Calu3 (cell line): ENCODE measurements at places on chromosomes 16 and 17. TPM values are rescaled to one million over a fixed set of nuclear protein-coding genes. Genes with fewer than 3 reads are reported as not detected.

Gene CYB5B
- 177 and 179 TPM in 2 replicates for total RNA-seq

GRCh38 chr16:54511222-54511731 is 224.7 kb upstream of the IRX3 start:
- DNase-seq: no peak

Gene MYCBPAP
- total RNA-seq: 0.52 and 1.0 TPM in 2 replicates

DNA sequence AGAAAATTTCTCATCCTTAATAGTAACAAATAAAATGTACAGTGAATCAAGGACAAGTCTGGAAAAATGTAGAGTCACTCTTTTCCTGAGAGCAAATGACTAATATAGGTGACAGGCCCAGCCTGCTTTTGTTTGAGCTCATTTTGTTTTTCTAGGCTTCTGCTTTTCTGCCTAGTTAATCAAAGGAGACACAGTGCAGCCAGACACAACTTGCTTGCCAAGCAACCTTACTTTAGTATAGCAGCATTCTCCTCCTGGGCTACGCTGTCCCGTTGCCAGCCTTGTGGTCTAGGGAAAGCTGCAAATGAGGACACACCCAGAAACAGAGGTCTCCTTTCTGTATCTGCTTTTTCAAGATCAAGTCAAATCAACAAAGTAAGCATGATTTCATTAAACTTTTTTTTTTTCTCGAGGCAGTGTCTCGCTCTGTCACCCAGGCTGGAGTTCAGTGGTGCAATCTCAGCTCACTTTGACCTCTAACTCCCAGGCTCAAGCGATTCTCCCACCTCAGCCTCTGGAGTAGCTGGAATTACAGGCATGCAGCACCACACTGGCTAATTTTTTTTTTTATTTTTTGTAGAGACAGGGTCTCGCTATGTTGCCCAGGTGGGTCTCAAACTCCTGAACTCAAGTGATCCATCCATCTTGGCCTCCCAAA is 17.2 kb downstream of the GINS3 start:
- no peak for DNase-seq

- no peak for DNase-seq
These were observed 662.5 kb downstream of the CDH11 start for GRCh38 chr16:64459402-64459801.

Gene SNX20
- not detected in 2 replicates for total RNA-seq

DNA sequence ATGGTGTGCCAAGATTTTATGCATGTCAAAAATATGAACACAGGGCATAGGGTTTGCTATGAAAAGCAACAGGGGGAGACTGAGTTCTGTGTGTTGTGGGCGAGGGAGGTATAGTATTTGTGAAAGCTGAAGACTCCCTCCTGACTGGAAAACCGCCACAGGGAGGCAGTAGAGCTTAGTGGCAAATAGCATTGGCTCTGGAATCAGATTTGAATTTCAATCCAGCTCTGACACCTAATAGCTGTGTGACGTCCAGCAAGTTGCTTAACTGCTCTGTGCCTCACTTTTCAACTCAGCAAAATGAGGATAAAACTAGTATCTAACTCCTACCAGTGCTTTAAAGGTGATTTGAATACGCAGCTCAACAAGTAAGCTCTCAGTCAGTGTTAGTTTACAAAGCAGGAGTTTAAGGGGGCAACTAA is 22.0 kb downstream of the KPNA2 start:
- DNase-seq: peak; percentile 54

Gene OR2C1
- total RNA-seq: not detected in 2 replicates

DNA sequence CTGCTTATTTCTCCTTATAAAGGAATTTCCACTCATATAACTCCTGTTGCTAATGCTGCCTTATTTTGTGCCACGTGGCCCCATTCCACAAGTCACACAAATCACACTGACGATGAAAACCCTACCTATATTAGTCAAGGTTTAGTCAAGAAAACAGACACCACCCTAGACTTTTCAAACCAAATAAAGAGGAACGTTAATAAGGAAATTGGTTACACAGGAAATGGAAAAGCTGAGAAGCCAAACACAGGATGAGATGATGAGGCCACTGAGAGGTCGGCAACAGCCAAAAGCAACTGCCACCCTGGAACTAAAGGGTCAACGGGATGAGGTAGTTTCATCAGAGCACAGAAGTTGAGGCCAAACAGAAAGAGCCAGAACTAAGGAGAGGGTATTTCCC is 47.3 kb upstream of the ALOX12 start:
- DNase-seq: no peak

GRCh38 chr17:76115138-76115754 is 11.7 kb upstream of the EXOC7 start:
- DNase-seq: no peak

Gene TAT
- 0.10 TPM in 1 of 2 replicates, not detected in the other for total RNA-seq

GRCh38 chr17:33140413-33141099 is 148.9 kb downstream of the SPACA3 start:
- no peak for DNase-seq

DNA sequence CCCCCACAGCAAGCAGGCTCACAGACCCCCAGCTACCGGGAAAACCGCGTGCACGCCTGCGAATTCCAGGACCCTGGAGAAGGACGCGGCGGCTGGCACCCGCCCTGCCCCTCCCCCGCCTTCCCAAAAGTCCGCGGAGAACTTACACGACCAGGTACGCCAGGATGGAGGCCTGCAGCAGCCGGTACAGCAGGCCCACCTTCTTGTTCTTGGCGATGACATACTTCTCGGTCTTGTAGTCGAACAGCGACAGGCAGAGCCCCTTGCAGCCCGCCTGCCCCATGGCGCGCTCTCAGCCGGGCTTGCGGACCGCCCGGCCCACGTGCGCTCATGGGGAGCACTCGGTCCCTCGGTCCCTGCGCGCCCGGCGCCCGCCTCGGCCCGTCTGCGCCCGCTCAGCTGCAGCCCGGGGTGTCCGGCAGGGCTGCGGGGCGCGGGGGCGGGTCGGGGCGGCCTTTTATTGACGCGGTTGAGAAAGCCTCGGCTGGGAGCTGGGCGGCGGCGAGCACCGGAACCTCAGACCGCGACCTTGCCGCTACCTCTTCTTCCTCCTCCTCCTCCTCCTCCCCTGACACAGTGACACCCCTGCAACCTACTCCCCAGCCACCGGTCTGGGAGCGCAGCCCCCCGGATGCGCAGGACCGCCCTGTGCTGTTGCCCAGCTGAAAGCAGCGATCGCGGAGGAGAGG is at the start of gene P2RX5:
TSS of gene P2RX5 (minus strand) at position 433 of the 689 bp plus-strand sequence. CDS start at position 283, 150 bp downstream.
- peak; percentile 12 for DNase-seq

- no peak for DNase-seq
These were observed 20.9 kb upstream of the PSMD7 start for GRCh38 chr16:74275711-74276110.

- DNase-seq: no peak
These were observed 138.9 kb downstream of the C16orf95 start for GRCh38 chr16:87178177-87178863.

Gene SRCIN1
- total RNA-seq: 46.6 and 46.7 TPM in 2 replicates

GRCh38 chr16:67100569-67101310 is 9.0 kb upstream of the PHAF1 start:
- no peak for DNase-seq

GRCh38 chr16:80519189-80519588 is 21.6 kb upstream of the DYNLRB2 start:
- no peak for DNase-seq

DNA sequence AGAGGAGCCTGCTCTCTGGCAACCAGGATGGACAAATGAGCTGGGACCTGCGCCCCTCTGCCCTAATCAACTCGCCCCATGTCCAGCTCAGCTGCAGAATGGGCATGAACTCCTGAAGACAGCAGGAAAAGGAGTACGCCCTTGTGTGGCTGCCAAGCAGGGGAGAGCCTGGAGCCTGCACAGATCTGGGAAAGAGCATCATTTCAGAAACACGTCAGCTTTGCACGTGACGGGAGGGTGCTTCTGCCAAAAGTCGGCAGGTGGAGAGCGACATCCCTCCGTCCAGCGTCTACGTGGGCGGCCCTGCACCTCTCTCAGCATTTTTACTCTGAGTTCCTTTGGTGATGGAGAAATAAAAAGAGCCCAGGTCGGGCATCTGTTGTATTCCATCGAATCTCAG is 18.5 kb downstream of the NME3 start:
- DNase-seq: no peak

Gene MYH2
- not detected in 2 replicates for total RNA-seq

DNA sequence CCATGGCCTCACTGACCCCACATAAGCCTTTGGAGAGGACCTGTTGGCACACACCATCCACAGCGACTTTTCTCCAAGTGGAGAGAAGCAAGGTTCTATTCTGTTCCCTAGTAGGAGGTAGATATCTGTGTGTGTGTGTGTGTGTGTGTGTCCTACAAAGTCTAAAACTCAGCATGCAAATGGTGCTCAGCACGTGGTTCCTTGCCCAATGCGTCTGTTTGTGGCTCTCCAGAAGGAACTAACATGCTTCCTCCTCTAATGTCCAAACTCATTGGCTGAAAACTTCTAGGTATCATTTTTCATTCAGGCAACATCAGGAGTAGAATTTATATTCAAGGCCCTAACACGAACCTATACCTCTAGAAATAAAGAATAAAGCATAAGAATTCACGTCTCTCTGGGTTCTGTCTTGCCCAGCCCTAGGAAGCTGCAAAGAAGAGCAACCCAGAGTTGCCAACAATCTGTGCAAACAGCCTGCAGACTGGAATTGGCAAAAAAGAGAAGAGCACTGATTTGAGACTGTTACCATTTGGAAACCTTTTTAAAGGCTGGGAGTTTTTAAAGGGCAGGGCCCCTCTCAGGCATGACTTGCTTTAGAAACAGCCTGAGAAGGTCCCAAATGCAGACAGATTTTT is 25.5 kb downstream of the MAP3K14 start:
- no peak for DNase-seq

GRCh38 chr17:27984404-27984803 is 58.1 kb upstream of the NLK start:
- no peak for DNase-seq

Gene CX3CL1
- total RNA-seq: 17.6 and 41.4 TPM in 2 replicates

GRCh38 chr17:72419866-72420774 is 299.3 kb downstream of the SOX9 start:
- DNase-seq: peak; percentile 35

DNA sequence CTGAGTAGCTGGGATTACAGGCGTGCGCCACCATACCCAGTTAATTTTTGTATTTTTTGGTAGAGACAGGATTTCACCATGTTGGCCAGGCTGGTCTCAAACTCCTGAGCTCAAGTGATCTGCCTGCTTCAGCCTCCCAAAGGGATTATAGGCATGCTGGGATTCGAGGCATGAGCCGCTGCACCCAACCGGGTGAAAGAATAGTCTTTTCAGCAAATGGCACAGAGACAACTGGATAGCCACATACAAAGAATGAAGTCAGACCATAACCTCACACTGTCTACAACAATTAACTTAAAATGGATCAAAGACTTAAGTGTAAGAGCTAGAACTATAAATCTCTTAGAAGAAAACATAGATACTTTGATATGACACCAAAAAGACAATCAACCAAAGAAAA is 67.6 kb downstream of the TBC1D16 start:
- no peak for DNase-seq

- DNase-seq: no peak
These were observed 1444.8 kb upstream of the CDH8 start for GRCh38 chr16:63481060-63481459.

GRCh38 chr17:3965118-3965800 is 1.0 kb upstream of the ATP2A3 start:
- DNase-seq: peak; percentile 56

Gene LGALS9B
- total RNA-seq: 0.57 and 1.5 TPM in 2 replicates

DNA sequence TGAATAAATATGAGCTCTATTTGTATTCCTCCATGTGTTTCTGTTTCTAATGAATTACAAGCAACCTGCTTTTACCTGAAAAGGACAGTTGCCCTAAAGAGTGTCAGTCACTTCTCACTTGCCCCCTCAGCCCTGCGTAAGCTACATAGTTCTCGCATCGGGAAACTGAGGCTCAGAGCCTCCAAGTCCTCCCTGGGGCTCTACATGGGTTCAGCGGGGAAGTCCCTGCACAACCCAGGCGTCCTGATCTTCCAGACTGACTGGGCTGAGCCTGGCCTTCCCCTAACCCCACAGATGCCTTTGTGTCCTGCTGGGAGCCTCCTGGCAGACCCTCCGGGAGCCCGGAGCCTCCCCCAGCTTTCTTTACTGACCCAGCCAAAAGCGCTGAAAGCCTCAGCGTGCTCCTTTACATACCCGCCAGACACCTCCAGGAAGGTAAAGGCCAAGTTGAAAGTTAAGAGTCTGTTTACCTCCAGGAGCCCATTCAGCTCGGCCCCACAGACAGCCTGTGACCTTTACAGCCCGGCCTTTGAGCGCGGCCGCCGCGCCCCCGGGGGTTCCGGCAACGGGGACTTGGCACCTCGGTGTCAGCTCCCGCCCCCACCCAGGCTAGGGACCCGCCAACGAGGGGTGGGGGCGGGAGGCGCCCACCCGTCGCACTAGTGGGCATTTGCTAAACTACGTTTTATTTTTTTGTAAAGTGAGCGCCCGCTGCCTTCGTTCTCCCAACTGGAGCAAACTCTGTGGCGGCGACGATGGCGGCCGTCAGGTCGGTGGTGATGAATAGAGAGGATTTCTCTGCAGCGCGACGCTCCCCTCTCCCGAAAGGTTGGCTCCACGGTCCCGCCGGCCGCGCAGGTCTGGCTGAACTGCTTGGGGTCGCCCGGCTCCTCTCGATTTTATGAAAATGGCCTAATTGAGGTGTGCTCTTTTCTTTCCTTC is 4.4 kb upstream of the HOXB13 start:
- DNase-seq: no peak

GRCh38 chr16:24101431-24101830 is 154.7 kb upstream of the CACNG3 start:
- DNase-seq: no peak

DNA sequence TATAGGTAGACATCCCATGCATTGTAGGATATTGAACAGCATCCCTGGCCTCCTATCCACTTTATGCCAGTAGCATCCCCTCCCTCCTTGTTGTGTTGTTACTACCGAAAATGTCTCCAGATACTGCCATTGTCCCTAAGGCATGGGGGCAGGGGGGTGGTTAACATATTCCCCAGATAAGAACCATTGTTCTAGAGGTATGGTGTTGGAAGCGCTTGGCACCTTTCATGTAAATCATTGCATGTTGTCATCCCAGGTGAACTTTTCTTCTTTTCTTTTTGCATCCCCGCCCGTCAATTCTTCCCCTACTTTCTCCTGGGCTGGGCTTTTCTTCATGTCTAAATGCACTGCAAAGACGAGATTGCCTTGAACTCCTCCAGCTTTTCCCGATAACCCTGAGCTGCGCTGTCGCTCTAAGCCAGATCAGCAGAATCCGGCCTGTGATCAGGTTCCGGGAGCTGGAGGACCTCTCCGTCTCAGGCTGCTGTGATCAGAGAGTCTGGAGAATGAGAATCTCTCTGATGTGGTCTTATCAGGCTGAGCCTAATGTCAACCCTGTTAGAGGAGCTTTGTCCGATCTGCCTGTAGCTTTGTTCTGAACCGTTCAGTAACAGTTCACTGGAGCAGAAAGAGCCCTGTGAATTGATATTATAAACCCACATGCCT is 76.2 kb downstream of the RBFOX1 start:
- DNase-seq: no peak

DNA sequence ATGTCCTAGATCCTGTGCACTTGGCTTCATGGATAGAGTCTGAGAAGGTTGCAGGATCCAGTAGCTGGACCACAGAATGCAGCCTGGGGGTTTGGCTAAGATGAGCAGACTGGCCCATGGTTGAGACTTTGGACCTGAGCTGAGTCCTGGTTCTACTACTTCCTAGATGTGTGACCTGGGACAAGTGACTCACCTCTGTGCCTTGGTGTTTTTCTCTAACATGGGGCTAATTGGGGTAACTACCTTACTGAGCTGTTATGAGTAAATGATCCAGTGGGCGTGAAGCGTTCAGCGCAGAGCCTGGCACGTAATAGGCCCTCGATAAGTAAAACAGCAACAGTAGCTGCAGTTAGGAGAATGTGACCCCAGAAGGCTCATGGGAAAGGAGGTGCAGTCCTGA is 38.8 kb downstream of the SNX20 start:
- no peak for DNase-seq
